ENCODE measurements at places on chromosomes 6 and 20.

GRCh38 chr6:32935551-32936238 is 5.1 kb downstream of the HLA-DMB start:
- DNase-seq = no peak

- no peak for DNase-seq
Observed at GRCh38 chr6:157169656-157170055, 153.7 kb downstream of the TMEM242 start.

- DNase-seq = no peak
Observed at GRCh38 chr6:153207617-153208016, 76.5 kb upstream of the RGS17 start.

DNA sequence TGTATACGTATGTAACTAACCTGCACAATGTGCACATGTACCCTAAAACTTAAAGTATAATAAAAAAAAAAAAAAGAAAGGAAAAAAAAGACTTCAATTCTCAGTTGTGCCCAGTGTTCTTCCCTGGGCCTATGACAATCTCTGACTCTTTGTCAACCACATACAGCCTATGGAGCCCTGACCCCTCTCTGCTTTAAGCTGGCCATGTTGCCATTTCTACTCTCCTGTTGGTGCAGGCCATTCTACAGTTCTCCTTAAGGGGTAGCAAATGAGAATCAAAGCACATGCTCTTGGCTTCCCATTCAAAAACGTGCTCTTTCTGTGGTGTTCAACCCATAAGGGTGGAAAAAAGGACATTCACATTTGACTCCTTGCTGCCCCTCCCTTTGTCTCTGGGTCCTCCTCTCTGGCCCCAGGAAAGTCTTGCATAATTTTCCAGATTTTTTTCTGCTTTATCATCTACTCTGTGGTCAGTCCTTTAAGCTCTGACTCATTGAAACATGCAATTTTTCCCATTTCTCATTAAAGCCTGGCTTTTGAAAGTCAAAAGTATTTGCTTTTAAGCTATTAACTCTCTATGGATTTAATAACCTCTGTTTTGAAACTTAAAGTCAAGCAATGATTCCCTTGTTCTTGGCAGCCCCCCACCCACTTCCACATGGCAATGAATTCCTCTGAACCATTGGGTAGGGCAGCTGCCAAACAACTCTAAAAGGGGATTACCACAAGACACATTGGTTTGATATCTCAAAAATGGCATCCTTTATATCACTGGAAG is 208.6 kb upstream of the MCHR2 start:
- DNase-seq = peak; percentile 98

DNA sequence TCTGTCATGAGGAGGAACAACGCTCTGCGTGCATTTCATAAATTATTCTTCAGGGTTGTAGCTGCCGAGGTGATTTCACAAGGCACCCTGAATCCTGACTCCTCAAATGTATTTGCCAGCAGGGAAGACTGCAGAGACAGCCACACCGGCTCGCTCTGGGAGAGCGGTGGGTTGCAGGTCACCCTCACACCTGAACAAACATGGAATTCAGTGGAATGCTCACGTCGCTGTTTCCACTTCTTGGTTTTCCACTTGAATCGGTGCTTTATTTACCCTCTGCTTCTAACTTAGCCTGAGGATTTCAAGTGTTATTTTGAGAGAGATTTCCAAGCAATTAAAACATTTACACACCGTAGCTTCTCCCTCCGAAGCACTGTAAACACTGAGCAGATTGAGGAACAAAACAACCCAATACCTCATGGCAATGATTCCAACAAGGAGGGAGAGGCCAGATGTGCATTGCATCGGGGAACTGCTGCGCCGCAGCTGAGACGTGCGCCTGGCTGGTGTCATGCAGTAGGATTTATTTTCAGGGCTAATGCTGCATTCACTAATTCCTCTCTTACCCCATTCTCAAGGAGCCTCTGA is 59.5 kb upstream of the GGTLC1 start:
- DNase-seq = no peak

GRCh38 chr6:51349857-51350256 is 531.2 kb downstream of the TFAP2B start:
- no peak for DNase-seq

GRCh38 chr20:10806539-10806938 is 132.7 kb upstream of the JAG1 start:
- peak; percentile 83 for DNase-seq

DNA sequence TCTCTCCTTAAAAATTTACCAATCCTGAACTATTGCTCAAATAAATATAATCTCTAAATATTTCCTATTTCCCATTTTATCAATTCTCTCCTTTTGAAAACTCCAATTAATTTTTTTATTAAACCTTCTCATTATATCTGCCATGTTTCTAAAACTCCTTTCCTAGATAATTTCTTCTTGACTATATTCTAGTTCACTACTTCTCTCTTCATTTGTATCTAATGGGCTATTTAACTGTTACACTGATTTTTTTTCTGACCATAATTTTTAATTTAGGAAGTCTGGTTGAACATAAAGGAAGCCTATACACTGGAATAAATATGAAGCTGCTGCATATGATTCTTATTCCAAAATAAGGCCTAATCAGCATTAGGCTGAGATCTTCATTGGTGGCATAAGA is 96.3 kb upstream of the PLN start:
- DNase-seq = no peak

DNA sequence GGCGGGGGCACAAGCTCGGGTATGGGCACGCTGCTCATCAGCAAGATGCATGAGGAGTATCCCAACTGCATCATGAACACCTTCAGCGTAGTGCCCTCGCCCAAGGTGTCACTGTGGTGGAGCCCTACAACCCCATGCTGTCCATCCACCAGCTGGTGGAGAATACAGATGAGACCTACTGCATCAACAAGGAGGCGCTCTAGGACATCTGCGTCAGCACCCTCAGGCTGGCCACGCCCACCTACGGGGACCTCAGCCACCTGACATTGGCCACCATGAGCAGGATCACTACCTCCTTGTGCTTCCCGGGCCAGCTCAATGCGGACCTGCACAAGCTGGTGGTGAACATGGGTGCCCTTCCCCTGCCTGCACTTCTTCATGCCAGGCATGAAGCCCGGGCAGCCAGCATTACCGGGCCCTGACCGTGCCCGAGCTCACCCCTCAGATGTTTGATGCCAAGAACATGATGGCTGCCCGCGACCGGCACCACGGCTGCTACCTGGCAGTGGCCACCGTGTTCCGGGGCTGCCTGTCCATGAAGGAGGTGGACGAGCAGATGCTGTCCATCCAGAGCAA is 12.8 kb downstream of the GABRR2 start:
- no peak for DNase-seq

GRCh38 chr6:116008470-116009243 is 52.0 kb downstream of the FRK start:
- DNase-seq = peak; percentile 73

DNA sequence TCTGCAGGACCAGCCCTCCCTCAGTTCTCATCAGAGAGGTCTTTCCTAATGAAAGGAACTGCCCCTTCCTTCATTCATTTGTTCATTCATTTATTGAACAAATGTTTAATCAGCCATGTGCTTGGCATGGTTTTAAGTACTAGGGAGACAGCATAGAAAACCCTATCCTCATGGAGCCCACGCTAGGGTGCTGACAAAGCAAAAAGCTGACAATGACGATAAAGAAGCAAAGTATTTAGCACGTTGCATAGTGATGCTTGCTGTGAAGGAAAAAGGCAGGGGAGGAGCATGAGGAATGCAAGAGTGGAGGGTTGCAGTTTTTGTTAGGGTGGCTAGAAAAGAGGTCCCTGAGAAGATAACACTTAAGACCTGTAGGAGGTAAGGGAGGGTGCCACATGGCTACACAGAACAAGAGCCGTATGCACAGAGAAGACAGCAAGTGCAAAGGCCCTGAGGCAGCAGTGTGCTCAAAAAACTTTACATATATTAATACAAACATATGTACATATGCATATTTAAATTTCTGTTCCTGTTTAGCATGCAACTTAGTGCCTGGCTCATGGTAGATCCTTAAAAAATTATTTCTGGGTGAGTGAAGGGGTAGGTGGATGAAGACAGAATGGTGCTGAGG is 98.9 kb downstream of the EYA2 start:
- DNase-seq = no peak

DNA sequence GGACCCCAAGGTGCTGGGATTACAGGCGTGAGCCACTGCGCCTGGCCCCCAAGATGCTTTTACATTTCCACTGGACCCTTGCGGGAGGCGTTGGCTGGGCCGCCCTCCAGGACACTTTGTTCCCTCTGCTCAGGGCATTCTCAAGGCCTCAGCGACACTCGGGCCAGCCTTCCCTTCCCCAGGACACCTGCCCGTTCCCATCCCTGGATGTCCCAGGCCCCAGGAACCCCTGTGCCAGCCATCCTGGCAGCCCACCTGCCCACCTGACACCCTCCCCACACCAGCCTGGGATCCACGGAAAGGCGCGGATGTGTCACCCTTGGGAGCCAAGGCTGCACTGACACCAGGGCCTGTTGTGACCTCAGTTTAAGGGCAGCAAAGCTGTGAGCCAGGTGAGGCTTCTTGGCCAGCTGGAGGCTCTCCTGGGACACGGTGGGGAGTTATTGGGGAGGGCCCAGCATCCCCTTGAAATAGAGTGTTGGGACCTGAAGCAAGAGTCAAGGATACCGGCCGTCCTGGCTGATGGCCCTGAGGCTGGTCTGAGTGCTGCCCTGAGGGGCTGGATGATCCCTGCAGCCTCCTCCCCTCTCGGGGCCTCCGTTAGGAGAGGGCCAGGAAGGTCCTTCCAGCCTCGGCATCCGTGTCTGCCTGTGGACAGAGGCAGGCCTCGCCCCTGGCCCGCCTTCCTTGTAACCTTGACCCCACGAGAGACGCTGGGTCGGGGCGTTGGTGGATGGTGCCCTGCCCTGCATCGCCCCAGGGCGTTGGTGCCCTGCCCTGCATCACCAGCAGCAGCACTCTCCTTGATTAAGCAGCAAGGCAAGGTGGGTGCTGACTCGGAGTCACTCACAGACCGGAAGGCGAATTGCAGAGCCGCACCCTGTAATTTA is 84.2 kb upstream of the BHLHE23 start:
- DNase-seq = no peak

- DNase-seq = no peak
Observed at GRCh38 chr6:2737885-2738284, 12.8 kb downstream of the MYLK4 start.

DNA sequence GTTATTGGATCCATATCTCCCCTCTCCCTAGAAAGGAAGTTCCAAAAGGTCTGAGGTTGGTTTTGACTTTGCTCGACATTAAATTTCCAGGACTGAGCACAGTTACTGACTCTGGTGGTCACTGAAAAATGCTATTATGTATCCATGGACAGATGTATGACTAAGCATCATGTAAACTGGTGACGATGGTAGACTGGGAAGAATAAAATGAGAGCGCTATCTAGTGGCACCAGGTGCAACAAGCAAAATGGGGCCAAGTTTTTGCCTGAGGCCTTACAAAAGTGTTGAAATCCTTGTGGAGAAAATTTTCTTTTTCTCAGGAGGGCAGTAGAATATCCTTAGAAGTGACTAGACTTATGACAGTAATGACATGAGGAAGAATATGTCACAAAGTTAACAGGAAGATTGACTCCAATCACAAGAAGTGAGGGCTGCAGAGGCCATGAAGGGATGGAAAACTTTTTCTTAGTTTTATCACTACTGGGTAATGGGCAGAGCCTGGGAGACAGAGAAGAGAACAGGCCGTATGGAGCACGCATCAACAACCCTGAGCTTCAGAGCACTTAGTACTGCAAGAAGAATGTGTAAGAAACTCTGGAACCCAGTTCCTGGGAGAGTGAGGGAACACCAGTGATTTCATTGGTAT is 88.9 kb upstream of the ELOVL5 start:
- DNase-seq = peak; percentile 74

DNA sequence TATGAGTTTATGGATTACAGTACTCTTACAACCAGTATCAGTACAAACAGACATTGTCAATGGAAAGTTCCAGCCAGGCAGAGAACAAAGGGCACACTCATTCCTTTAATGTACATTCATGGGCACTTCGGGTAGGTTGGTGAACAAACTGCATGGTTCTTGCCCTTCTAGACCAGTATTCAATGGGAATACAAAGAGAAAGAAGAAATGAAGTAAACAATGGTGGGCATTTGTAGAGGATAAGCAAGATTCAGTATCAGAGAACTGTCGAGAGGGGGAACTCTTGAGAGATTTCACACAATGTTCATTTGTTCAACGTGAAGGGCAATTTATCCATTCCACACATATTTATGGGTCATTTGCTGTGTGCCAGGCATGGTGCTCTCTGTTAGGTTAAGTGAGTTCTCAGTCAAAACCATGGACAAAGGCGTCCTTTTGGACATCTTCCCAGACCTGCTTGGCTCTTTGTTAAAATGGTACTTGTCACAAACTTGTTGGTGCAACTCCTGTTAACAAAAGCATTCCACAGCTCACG is 714.8 kb downstream of the DHX35 start:
- peak; percentile 6 for DNase-seq

DNA sequence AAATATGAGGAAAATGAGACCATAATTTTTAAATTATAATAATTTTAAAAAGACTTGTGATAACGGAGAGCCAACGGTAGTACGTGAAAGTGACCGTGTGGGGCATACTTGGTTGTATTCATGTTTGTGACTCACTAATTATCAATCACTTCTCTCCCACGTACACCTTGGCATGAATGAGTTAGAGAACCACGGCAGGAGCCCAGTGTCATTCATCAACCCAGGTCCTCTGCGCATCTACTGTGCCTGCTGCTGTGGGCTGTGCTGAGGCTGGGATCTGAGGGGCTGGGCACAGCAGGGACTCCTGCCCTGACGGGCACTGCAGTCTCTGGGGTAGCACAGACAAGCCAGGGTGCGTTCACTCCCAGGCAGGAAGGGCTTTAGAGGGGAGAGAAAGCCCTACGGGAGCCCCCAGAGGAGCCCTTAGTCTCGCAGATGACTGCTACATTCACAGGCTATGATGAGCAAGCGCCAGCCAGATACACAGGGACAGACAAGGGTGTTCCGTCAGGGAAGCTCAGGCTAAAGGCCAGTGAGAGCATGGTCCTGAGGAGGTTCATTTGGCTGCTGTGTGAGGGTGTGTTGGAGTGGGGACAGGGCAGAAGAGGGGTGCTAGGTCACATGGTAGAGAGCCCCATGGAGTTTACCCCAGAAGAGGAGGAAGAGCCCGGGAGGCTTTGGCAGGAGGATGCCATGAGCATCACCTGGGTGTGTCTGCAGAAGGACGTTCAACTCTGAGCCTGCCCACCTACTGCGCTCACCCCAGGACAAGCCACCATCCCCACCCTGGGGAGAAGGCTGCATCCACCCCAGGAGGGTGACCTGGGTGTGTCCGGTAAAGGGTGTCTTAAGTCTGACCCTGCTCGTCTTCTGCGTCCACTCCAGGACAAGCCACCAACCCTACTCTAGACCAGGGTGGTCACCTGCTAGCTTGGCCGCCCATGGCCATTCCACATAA is 8.2 kb upstream of the RPS6KA2 start:
- no peak for DNase-seq
